Activated naive CD8-positive, alpha-beta T cell treated with anti-CD3 and anti-CD28 coated beads for 36 hours (primary cell): ENCODE measurements at places on chromosomes 11 and 22. TPM values are rescaled to one million over a fixed set of nuclear protein-coding genes. Genes with fewer than 3 reads are reported as not detected.

The VWA5A gene
- total RNA-seq = 5.2 TPM

The HBG2 gene
- not detected for total RNA-seq

- DNase-seq = no peak
- no peak overlapping the region for H3K4me3 ChIP-seq
- no peaks in the 10 kb centered on the region for H3K27me3 ChIP-seq
- H3K36me3 ChIP-seq = no peaks in the 10 kb centered on the region
Measured at GRCh38 chr11:79167510-79168188, 273.2 kb downstream of the TENM4 start.

DNA sequence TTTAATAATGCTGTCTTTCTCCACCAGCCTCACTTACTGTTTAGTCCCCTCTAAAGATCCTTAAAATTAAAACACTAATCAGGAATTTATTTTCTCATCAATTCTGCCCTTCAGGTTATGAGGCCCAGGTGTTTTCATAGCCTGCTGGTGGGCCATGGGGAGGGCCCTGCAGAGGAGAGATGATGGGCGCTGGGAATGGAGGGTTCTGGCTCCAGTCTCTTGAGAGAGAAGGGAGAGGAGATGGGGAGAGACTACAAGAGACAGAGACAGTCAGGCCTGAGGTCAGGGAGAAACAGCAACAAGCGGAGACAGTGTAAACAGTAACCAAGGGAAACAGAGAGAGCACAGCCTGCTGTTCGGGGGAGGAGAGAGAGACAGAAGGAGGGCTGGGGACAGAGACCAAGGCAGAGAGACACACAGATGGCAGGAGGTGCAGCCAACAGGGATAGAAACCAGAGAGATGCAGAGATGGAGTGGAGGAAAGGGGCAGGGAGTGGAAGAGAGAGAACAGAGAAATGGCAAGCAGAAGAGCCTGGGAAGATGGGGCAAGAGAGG lies 187.3 kb upstream of the SYT13 start:
- no peaks in the 10 kb centered on the region for H3K4me1 ChIP-seq
- H3K36me3 ChIP-seq = no peaks in the 10 kb centered on the region
- H3K27ac ChIP-seq = no peak overlapping the region

- no peak overlapping the region for H3K4me3 ChIP-seq
- no peak overlapping the region for H3K27ac ChIP-seq
- no peak for DNase-seq
- H3K27me3 ChIP-seq = no peaks in the 10 kb centered on the region
- H3K4me1 ChIP-seq = no peaks in the 10 kb centered on the region
Measured at GRCh38 chr11:21912285-21912684, 280.6 kb upstream of the ANO5 start.

DNA sequence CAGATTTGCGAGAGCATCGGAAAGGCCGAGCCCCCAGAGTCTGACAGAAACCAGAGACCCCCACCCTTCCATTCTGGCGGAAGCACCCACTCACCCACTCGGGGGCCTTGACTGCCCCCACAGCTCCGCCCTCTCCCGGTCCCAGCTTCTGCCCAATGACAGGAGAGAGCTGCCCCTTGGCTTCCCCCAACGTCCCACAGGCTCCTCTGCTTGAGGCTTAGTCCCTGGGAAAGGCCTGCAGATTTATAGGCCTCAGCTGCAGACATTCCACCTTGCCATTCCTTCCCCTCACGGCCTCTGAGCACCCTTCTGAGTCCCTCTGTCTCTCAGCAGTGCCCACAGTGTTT lies 125.0 kb upstream of the NCAM1 start:
- no peak overlapping the region for H3K4me3 ChIP-seq
- no peak for DNase-seq
- H3K4me1 ChIP-seq = no peaks in the 10 kb centered on the region
- no peaks in the 10 kb centered on the region for H3K36me3 ChIP-seq
- H3K27me3 ChIP-seq = no peaks in the 10 kb centered on the region

- no peak for DNase-seq
- H3K27me3 ChIP-seq = peaks cover 11% of the 10 kb centered on the region
- H3K27ac ChIP-seq = no peak overlapping the region
Measured at GRCh38 chr11:120027546-120028180, 110.2 kb downstream of the TRIM29 start.

GRCh38 chr11:129854232-129854805 lies 38.7 kb downstream of the TMEM45B start:
- H3K4me3 ChIP-seq = no peak overlapping the region
- peaks cover 21% of the 10 kb centered on the region for H3K4me1 ChIP-seq
- no peak for DNase-seq
- no peak overlapping the region for H3K27ac ChIP-seq
- no peaks in the 10 kb centered on the region for H3K27me3 ChIP-seq

DNA sequence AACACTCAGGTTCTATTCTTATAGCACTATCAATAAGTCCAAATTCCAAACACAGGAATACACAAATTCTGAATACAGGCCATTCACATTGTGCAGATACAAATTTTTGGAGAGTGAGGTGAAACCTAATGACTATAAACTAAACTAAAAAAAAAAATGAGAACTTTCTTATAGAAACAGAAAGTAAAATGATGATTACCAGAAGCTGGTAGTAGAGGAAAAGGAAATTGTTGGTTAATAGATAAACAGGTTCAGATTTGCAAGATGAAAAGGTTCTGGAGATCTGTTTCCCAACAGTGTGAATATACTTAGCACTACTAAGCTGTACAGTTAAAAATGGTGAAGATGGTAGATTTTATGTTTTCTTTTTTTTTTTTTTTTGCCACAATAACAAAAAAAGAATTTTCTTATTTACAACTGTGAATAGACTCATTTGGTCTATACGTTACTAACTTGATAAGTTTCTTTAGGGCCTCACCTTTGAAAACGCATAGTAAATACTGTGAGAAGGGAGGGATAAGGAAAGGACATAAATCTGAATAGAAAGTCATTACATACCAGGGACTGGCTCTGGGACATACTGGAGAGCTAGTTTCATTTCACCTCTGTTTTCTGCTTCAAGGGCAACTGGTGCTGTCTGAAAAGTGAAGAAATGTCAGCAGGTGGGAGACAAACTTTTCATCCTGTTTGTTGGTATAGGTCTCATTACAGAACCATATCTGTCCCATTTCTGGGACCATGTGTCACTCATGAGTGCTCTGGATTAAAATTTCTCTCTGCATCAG lies 14.2 kb upstream of the CCDC89 start:
- H3K4me3 ChIP-seq = no peak overlapping the region
- peak overlapping the region; percentile 42 for H3K27ac ChIP-seq
- peaks cover 1% of the 10 kb centered on the region for H3K36me3 ChIP-seq
- no peaks in the 10 kb centered on the region for H3K27me3 ChIP-seq
- no peak for DNase-seq

DNA sequence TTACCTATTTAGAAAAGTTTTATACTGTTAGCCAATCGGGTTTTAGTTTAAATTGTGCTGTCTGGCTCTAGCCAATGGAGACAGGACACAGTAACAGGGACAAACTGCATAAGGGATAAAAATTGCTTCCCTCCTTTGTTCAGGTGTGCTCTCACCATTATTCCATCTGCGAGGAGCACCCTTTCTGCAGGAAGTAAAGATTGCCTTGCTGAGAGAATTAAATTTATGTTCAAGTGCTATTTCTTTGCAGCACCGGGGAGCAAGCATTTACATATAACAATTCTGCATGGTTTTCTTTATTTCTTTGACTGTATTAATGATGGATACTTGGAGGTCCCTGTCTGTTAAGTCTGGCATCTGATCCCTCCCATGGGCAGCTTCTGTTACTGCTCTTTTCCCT lies 80.5 kb downstream of the BRD1 start:
- no peak overlapping the region for H3K27ac ChIP-seq
- DNase-seq = no peak
- no peaks in the 10 kb centered on the region for H3K4me1 ChIP-seq

GRCh38 chr22:50526834-50527801 lies 1.7 kb upstream of the SCO2 start:
- peak; percentile 63 for DNase-seq
- peaks cover 40% of the 10 kb centered on the region for H3K36me3 ChIP-seq
- H3K4me1 ChIP-seq = peaks cover 35% of the 10 kb centered on the region
- peak overlapping the region; percentile 85 for H3K4me3 ChIP-seq
- H3K27me3 ChIP-seq = peaks cover 17% of the 10 kb centered on the region

DNA sequence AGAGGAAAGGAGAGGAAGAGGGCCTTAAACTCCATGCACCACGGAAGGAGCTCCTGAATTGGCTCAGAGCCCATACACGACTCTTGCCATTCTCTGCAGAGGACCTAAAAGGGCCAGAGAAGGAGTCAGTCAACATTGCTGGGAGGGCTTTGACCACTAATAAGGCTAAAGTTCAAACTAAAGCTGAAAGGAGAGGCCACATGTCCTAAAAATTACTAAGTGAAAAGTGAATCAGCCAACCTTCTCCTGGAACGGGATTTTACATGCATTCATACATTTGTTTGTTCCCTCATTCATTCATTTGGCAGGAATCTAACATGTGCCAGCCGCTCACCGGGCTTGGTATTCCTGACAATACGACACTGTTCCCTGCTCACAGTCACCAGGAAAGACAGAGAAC lies 10.5 kb downstream of the CLMP start:
- peaks cover 4% of the 10 kb centered on the region for H3K4me1 ChIP-seq
- no peaks in the 10 kb centered on the region for H3K36me3 ChIP-seq
- H3K27me3 ChIP-seq = peaks cover 26% of the 10 kb centered on the region

- H3K36me3 ChIP-seq = peaks cover 14% of the 10 kb centered on the region
- H3K27ac ChIP-seq = no peak overlapping the region
- no peaks in the 10 kb centered on the region for H3K4me1 ChIP-seq
- H3K27me3 ChIP-seq = no peaks in the 10 kb centered on the region
Measured at GRCh38 chr22:49616356-49617231, 211.1 kb downstream of the BRD1 start.

DNA sequence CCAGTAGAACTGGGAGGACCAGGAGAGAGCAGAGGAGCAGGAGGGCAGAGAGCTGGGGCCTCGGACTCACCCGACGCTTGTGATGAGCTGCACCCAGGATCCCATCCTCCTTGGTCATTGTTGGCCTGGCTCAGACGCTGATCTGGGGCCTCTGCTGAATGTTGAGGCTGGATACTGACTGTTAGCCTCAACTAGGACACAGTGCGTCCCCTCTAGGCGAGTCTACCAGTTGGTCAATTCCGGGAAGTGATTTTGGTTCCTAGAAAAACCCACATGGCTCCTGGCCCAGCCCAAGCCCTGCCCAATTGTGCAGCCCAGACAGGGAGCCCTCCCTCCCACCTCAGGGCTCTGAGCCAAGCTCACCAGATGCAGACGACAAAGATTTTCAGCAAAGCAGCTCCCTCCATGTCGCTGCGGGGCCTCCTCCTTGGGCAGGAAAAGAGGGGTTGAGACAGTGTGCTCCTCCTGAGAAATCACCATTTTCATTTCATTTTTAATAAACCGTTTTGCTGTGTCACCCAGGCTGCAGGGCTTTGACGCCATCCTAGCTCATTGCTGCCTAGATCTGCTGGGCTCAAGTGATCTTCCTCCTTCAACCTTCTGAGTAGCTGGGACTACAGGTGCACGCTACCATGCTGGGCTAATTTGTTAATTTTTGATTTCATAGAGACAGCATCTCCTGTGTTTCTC lies at the start of gene APOL4:
APOL4 (minus strand) TSS at position 180 of the 690 bp plus-strand sequence; CDS start at position 105, 75 bp downstream.
- no peak within 1 kb of the TSS for H3K27ac ChIP-seq
- no peaks in the 10 kb centered on the region for H3K36me3 ChIP-seq
- peaks cover 18% of the 10 kb centered on the region for H3K4me1 ChIP-seq
- no peak for DNase-seq
- H3K4me3 ChIP-seq = no peak within 1 kb of the TSS

DNA sequence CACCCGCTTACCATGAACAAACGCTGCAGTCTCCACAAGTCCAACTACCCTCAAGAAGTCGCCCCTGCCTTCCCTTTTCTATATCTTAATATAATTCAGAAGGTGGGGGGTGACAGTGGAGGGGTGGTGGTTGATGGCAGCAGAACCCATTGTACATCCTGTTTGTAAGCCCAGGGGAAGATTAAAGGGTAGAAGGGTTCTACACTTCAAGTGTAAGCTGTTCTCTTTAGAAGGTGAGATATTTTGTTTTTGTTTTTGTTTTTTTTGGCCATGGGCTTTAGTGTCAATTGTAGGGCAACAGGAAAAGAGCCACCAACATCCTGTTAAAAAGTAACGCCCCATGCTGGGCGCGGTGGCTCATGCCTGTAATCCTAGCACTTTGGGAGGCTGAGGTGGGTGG lies 34.9 kb upstream of the RRAS2 start:
- peaks cover 2% of the 10 kb centered on the region for H3K4me1 ChIP-seq
- no peak overlapping the region for H3K27ac ChIP-seq
- H3K4me3 ChIP-seq = no peak overlapping the region
- no peaks in the 10 kb centered on the region for H3K36me3 ChIP-seq

DNA sequence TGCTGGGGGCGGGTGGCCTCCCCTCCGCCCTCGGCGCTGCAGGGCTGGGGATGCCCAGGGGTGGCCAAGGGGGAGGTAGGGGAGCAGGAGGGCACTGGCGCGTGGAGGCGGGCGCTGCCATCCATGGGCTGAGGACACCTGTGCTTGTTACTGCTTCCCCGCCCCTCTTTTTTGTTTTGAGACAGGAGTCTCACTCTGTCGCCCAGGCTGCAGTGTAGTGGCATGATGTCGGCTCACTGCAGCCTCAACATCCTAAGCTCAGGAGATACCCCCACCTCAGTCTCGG lies 683 bp upstream of the FADS3 start:
- no peak overlapping the region for H3K27ac ChIP-seq
- H3K27me3 ChIP-seq = peaks cover 5% of the 10 kb centered on the region
- peaks cover 5% of the 10 kb centered on the region for H3K4me1 ChIP-seq
- peak overlapping the region; percentile 54 for H3K4me3 ChIP-seq
- H3K36me3 ChIP-seq = no peaks in the 10 kb centered on the region

DNA sequence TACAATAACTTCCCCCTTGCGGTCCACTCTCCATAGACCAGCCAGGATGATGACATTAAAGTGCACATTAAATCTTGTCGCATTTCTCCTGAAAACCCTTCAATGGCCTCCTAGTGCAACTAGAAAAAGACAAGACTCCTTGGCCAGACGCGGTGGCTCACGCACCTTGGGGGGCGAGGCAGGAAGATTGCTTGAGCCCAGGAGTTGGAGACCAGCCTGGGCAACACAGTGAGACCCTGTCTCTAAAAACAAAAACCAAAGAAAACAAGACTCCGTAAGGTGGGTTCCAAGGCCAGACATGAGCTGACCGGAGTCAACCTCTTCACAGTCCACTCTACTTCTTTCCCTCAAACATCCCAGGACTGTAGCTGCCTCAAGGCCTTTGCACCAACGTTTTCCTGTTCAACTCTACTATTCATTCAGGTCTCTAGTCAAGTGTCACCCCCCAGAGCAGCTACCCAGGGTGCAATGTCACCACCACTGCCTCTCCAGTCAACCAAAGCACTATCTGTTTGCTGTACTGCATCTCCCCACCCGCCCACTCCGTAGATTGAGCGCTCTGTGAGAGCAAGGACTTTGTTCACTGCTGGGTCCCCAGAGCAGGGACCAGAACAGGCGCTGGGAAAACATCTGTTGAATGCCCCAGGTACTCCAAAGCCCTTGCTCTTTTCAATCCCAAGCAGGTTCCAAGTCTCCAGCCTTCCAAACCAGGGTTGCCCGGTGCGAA lies 739 bp downstream of the ZMAT5 start:
- H3K27ac ChIP-seq = peak overlapping the region; percentile 98
- peaks cover 30% of the 10 kb centered on the region for H3K4me1 ChIP-seq
- peak overlapping the region; percentile 99 for H3K4me3 ChIP-seq
- no peaks in the 10 kb centered on the region for H3K27me3 ChIP-seq
- peak; percentile 28 for DNase-seq

GRCh38 chr11:6646576-6646917 lies 9.1 kb downstream of the DCHS1 start:
- no peak for DNase-seq
- no peak overlapping the region for H3K4me3 ChIP-seq
- no peak overlapping the region for H3K27ac ChIP-seq
- no peaks in the 10 kb centered on the region for H3K27me3 ChIP-seq
- H3K36me3 ChIP-seq = no peaks in the 10 kb centered on the region

GRCh38 chr22:19641254-19641982 lies 72.9 kb upstream of the SEPTIN5 start:
- no peak for DNase-seq
- H3K4me3 ChIP-seq = no peak overlapping the region
- H3K27ac ChIP-seq = no peak overlapping the region
- no peaks in the 10 kb centered on the region for H3K4me1 ChIP-seq

GRCh38 chr22:41940832-41941765 lies 5.9 kb downstream of the CENPM start:
- H3K36me3 ChIP-seq = peaks cover 69% of the 10 kb centered on the region
- peak overlapping the region; percentile 96 for H3K27ac ChIP-seq
- peaks cover 49% of the 10 kb centered on the region for H3K4me1 ChIP-seq
